ENCODE measurements at places on chromosomes 12 and 14.
A peak's percentile ranks its signal among the peaks of the same experiment; 100 is the strongest.

- no peak for DNase-seq
Measured at GRCh38 chr12:701896-702539, 38.8 kb upstream of the NINJ2 start.

DNA sequence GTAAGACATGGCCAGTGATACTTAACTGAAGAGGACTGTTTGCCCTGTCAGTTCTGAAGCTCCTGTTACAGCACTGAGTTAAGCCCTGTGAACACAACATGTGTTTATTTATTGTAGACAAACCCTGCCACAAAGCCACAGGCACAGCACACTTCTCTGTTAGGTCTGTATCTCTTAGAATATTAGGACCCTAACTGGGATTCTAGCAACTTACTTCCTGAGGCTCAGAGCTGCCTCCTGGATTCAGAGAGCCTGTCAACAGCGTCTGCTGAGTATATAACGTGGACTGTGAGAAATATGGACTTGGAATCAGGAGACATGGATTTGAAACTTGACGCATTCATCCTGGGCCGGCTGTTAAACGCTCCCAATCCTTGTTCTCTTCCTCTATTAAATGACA is 135.0 kb upstream of the HIF1A start:
- no peak for DNase-seq

DNA sequence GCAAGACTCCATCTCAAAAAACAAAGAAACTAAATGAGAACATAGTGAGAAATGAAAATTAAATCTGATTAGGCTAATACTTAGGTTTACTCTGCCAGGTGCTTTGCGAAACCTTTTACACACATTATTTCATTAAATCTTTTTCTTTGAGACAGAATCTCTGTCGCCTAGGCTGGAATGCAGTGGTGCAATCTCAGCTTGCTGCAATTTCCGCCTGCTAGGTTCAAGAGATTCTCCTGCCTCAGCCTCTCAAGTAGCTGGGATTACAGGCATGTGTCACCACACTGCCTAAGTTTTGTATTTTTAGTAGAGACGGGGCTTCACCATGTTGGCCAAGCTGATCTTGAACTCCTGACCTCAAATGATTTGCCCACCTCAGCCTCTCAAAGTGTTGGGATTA is 21.9 kb upstream of the EEA1 start:
- no peak for DNase-seq

DNA sequence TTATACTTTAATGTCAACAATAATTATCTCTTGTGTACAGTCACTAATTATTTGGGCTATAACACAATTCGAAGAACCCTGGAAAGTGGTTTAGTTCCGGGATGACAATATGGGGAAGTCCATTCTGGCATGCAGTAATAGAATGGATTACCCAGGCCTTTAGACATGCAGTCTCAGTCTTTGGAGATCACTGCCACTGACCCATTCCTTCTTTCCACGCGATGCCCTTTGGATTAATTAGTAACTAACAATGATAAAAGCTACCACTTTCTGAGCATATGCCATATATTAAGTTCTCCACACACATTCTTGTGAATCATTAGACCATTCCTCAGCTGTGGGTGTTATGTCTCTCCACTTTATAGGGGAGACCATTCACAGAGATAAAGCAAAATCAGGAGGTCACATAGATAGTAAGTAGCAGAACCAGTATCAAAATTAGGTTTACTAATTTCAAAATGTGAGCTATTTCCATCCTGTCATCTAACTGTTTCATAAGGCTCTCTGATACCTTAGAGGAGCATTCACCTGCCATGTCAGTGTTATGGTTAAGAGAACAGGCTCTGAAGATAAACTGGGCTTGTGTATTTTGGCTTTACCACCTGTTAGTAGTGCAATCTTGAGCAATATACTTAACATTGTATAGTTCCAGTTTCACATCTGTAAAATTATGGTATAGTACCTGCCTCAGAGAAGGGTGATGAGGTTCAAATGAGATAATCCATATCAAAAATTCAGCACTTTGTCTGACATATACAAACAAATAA is 27.2 kb upstream of the KCNJ8 start:
- DNase-seq: no peak

- DNase-seq: no peak
Measured at GRCh38 chr12:116698116-116698515, 39.8 kb downstream of the SPRING1 start.

- DNase-seq: no peak
Measured at GRCh38 chr14:83638748-83639504, 1891.0 kb upstream of the FLRT2 start.

DNA sequence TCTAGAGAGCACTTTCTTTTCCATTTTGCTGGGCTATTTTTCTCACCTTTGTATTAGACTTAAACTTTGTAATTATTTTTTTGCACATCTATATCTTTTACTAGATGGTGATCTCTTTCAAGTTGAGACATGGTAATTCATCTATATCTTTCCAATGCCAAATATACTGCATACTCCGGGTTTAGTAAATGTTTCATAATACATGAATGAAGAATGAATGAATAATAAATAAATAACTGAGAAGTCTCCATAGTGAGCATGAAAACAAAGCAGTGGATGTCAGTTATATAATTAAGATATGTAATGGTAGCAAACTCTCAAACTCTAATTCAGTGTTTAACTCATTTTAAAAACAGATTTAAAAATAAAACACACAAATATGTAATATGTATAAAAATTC is 342.5 kb upstream of the KITLG start:
- DNase-seq: no peak

DNA sequence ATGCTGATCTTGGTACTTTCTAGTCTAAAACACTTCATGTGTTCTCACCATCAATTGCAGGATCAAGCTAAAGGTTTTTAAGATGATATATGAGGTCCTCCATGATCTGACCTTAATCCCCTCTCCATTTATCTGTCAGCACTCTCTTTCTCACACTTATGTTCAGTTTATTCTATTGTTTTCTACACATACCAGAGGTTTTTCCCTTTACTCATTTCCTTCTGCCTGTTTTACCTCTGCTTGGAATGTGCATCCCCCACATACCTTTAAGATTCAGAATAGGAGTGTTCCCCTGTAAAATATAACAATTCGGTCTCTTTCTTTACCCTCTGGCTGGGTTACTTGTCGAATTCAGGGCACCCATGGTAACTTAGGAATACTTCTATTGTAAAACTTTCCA is 219.1 kb upstream of the PKP2 start:
- no peak for DNase-seq

DNA sequence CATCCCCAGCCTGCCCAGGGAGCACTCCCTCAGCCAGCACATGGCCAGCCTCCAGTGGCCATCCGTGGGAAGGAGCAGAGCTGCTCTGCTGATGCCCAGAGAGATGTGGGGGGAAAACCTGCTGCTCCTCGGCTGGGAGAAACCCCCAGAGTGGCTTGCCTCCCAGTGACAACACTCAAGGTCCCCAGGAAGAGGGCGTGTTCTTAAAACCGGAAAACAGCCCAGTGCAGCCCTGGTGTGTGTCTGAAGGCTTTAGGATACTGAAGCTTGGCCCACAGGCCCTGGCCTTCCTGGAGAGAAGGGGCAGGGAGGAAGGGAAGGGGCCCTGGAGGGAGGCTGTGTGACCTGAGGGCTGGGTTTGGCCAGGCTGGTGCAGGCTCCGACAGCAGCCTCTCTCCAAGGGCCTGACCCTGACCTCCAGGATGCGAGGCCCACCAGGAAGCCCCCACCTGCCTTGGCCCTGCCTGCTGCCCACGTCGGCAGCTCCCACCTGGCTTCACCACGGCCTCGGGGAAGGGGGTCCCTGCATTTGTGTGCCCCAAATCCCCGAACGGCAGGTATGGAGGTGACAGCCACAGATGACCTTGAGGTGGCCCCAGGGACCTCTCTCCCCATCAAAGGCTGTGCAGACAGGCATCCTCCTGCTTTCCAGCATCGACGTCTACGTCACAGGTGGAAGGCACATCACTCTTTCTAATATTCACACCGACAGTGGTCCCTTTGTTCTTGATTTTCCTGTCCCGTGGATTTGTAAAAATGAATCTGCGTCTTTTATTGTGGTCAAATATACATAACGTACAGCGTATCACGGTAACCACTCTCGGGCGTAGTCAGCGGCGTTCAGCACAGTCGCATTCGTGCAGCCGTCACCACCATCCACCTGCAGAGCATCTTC is 190.0 kb upstream of the C14orf180 start:
- no peak for DNase-seq

DNA sequence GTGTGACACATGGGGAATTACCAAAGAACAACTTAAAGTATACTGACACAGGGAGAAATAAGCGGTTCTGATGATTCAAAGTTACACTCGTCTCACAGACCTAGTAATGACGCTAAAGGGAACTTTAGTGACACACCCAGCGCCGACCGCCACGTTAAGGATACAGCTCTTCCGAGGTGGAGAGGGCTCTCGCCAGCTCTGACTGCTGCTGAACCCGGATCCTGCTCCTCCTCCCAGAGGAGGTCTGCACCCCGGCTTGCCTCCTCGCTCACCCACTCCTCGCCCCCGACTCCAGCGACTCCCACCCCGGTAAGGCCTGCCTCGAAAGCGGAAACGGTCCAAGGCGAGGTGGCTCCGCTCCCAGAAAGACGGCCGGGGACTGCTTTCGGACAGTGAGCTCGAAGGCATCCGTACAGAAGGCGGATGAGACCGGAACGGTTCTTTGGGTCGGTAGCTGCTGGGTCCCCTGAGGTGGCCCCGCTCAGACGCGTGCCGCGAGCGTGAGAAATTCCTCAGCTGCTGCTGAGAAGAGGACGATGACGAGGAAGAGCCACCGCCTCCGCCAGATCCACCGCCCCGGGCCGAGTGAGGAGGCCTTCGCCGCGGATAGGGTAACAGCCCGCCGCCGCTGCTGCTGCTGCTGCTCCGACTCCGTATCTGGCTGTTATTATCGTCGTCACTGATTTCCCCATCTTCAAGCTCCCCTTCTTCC is 643 bp downstream of the ZFC3H1 start:
- peak; percentile 27 for DNase-seq

- no peak for DNase-seq
Measured at GRCh38 chr12:131413471-131413870, 297.4 kb upstream of the SFSWAP start.

GRCh38 chr12:75560167-75560566 is 48.8 kb upstream of the KRR1 start:
- no peak for DNase-seq

DNA sequence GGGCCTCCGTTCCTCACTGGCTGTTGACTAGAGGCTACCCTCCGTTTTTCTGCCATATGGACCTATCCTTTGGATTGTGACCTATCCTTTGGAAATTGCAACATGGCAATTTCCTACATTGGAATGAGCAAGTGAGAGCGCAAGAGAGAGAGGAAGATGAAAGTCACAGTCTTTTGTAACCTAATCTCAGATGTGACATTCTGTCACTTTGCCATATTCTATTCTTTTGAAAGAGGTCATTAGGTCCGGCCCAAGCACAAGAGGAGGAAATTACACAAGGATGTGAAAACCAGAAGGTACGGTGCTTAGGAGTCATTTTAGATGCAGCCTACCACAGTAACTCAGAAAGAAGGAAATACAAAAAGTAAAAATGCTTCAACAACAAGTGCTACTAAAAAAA is 47.3 kb upstream of the SRP54 start:
- DNase-seq: no peak

GRCh38 chr12:69553628-69554248 is 31.5 kb upstream of the CCT2 start:
- no peak for DNase-seq

DNA sequence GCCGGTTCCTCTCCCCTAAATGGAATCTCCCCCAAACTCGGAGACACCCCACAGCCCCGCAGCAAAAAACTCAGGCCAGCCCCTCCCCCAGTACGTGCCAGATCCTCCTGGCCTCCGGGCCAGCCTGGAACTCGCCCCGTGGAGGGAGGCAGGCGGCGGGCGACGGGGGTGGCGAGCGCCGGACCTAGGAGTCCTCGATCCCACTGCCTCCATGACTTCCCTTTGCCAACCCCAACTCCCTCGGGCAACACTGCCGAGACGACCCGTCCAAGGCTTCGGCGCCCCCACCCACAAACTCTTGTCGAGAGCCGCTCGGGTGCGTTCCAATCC is 400 bp downstream of the ADCY6 start:
- DNase-seq: no peak

DNA sequence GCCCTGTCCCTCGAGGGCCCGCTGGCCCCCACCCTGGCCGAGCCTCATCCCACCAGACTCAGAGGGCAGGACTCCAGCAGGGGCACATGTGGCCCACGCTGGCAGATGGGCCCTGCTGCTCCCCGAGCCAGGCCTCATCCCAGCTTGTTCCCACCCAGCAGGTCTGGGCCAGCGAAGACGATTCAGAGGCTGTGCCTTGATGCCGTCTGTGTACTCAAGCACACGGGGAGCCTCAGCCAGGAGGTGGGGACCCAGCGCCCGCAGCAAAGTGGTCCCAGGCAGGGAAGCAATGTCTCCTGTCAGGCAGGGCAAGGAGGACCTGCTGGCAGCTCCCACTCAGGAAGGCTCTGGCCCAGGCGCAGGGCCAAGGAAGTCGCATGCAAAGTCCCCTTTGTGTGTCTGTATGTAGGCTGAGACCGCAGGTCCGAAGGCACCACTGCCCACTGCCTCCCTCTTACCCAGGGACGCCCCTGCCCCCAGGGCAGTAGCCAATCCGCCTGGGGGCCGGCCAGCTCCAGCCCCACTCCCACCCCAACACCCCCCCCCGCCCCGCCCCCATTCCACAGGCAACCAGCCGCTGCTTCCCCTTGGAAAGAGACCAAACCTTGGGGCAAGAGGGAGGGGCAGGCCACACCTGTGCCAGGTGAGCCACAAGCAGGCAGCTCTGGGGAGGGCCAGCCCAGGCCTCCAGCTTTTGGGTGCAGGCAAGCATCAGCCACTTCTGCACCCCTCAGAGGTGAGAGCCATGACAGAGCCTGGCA is 9.4 kb downstream of the DEGS2 start:
- DNase-seq: no peak

- no peak for DNase-seq
Measured at GRCh38 chr14:51988221-51988620, 1.1 kb upstream of the RTRAF start.
